NCI-H1048 (cell line): ENCODE measurements at places on chromosomes 7 and 10.

DNA sequence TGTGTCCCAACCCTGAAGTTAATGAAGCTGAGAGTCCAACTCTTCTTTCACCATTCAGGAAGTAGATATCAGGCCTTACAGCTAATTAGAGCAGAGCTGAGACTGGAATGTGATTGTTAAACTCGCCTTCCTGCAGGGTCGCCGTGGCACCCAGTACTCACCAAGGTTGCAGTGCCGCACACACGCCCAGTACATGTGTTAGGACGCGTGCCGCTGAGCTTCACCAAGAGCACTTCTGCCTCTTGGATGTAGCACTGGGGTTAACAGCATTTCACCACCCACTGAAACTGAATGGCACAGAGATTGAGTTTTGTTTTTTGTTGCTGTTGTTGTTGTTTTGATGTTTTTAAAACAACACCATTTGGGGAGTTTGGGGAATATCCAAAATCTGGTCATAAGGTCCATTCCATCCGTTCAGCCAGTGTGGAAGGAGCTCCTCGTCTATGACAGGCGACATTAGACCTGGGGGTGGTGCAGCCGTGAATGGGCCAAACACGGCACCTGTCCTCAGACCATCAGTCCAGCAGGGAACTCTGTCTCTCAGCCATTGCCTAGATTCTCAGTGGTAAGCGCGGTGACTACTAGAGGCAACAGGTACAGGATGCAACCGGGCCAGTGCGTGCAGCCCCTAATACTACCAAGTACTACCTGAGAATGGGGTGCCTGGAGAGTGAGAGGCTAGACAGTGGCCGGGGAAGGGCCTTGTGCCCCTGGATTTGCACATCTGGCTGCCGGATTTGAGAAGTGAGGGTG, 21.9 kb downstream of the WIPI2 start:
- DNase-seq: no peak

- no peak for DNase-seq
These were observed 45.0 kb downstream of the CTBP2 start for GRCh38 chr10:125115409-125115808.

- DNase-seq: no peak
These were observed 45.7 kb upstream of the ARID5B start for GRCh38 chr10:61855771-61856170.

- no peak for DNase-seq
These were observed 24.5 kb downstream of the FOXK1 start for GRCh38 chr7:4706384-4707216.

- DNase-seq: no peak
These were observed 7.0 kb downstream of the GPAM start for GRCh38 chr10:112176543-112176942.

- no peak for DNase-seq
These were observed 22.5 kb upstream of the WASL start for GRCh38 chr7:123771256-123771655.
